ENCODE measurements at places on chromosomes 2 and 18.

- no peak for DNase-seq
These were observed 24.0 kb upstream of the NOL4 start for GRCh38 chr18:34248727-34249126.

DNA sequence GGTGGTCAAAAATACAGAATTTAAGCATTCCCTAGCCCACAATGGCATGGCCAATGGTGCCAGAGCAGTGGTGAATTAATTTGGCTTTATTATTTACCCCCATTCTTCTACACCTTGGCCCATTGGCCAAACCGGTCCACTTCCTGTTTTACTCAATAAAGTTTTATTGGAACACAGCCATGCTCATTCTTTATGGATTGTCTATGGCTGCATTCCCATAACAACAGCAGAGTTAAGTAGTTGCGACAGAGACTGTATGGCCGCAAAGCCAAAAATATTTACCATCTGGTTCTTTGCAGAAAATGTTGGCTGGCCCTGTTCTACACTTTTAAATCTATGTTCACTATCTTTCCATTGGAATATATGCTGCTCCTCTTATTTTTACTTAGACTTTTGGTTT is 130.3 kb upstream of the CCDC68 start:
- no peak for DNase-seq

DNA sequence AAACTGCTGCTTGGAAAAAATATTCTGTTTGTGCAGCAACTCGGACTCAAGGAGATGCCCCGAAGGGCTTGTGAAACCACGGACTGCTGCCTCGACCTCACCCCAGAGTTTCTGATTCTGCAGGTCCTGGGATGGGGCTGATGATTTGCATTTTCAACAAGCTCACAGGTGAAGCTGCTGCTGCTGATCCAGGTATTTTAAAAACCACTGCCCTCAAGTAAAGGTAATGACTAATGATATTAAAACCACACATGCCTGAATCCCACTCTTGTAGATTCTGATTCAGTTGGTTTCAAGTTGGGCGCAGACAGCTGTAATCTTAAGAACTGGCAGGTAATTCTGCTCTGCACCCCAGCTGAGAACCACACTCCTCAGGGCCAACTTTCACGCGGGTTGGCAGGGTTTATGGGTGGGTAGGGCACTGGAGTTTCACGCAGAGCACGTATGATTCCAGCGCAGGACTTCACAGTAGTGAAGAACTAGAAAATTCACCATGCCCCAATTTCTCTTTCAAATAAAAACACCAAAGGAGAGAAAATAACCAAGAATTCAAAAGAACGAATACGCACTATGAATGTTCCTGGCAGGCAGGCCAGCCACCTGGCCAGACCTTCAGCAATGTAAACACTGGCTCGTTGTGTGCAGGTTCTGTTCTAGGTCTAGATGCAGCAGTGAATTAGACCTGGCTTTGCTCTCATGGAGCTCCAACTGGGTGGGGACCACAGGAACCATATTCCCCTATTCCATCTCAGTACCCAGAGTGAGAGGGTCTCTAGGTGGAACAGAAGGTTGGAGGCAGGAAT is 74.6 kb upstream of the ZFP36L2 start:
- DNase-seq: no peak

GRCh38 chr2:221529943-221530652 is 42.0 kb downstream of the EPHA4 start:
- DNase-seq: no peak

All from activated CD4-positive, CD25-positive, alpha-beta regulatory T cell treated with anti-CD3 and anti-CD28 coated beads, Interleukin-2, amount 50 U/mL, for 16 hours (primary cell).